ENCODE measurements at places on chromosomes 2 and 18. TPM values are rescaled to one million over a fixed set of nuclear protein-coding genes. Genes with fewer than 3 reads are reported as not detected.

PDCL3 gene
- total RNA-seq: 29.3 TPM

DOK6 gene
- total RNA-seq: 0.32 TPM

CAPG gene
- total RNA-seq: 7.9 TPM

CCNYL1 gene
- total RNA-seq: 6.8 TPM

GRCh38 chr2:235048549-235048948, 96.7 kb downstream of the SH3BP4 start:
- DNase-seq: no peak

DNA sequence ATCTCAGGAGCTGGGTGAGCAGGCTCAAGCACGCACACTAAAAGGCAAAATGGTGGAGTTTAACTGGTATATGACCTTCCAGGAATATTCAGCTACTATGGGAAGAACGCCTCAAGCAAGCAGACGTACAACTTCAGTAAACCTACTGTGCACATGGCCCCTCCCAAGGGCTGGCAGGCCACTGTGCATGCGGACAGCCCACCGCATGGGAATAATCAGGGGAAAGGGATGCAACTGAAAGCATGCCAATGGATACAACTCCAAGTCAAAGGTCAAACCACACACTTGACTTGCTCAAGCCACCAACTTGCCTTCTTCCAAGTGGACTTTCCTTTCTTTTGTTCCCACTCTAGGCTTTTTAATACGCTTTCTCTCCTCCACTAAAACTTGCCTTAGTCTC, 121.6 kb upstream of the SNTG2 start:
- DNase-seq: no peak

DNA sequence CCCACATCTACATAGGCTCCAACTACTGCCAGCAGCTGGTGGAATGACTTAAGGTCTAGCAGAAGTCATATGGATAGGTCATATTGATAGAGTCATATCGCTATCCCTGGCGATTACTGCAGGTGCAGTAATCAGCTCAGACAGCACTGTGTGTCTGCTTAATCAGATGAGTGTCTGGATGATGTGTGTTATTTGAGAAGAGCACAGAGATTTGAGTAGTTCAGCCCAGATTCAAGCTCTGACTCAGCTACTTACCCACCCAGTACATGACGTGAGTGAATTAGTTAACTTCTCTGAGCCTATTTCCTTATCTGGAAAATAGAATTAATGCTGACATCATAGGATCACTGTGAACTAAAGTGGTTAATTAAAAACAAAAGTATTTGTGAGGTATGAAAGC, 78.9 kb downstream of the EHD3 start:
- no peak for DNase-seq

- DNase-seq: no peak
These were observed 68.4 kb downstream of the NAB1 start for GRCh38 chr2:190717306-190717705.

GRCh38 chr18:54671291-54671881, 80.3 kb downstream of the DYNAP start:
- DNase-seq: no peak

- no peak for DNase-seq
These were observed 115.2 kb downstream of the RAB3GAP1 start for GRCh38 chr2:135167273-135167672.

- DNase-seq: no peak
These were observed 35.6 kb downstream of the GALM start for GRCh38 chr2:38701542-38701941.

DNA sequence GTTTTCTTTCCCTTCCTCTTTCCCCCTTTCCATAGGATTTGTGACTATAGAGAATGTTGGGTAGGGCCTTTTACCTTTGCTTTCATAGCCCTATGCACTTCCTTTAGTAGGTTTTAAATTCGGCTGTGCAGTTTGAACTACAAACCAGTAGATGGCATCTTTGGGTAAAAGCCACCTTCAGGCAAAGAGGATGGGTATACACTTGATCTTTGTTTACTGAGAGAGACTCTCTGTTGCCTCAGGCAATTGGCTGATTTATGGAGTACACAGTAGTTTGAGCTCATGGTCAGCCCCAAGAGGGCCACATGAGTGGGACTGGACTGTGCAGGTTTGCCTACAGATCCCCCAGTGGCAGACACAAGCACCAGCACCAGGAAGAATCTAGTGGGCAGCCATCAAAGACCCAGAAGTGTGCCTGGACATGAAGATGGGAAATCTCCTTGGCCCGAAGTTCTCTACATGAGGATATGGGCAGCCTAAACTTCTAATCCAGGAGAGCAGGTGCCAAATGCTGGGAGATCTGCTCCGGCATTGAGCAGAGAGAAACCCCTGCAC, 1304.3 kb upstream of the DDX18 start:
- DNase-seq: no peak

DNA sequence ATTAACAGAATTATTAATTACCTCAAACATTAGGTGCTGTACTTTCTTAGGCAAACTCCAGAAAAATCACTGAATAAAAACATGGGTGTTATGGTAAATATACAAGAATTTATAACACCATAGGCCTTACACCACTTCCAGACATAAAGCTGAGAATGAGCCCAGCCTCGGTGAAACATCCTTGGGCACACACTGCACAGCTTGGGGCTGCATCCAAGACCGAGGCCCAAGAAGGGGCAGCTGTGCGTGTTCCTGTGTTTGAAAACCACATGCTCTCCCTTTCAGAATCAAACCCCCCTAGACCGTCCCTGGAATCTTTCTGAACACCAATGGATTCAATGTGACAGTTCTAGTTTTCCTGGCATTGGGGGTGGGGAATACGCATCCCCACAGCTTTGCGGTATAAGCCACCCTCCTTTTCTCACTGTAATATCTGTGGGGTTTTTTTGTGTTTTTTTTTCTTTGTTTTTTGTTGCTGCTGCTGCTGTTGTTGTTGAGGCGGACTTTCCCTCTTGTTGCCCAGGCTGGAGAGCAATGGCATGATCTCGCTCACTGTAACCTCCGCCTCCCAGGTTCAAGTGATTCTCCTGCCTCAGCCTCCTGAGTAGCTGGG, 12.9 kb downstream of the ERFE start:
- DNase-seq: no peak

Measured in psoas muscle (tissue), 8 donors.